T-helper 1 cell treated with Interleukin-12 subunit alpha and Interleukin-12 subunit beta and Interleukin-4 antibody, amounts not matched to agents 30 ng/mL and 1 ng/mL, for 36 hours (primary cell): ENCODE measurements at places on chromosomes 3 and 15. TPM values are rescaled to one million over a fixed set of nuclear protein-coding genes. Genes with fewer than 3 reads are reported as not detected.

Gene CLDN16
- total RNA-seq = not detected in 2 replicates

Gene PLXNA1
- total RNA-seq = 15.8 and 16.1 TPM in 2 replicates

Gene EPHB1
- total RNA-seq = 8.1 TPM in 2 replicates

Gene CTDSPL
- 4.5 and 4.6 TPM in 2 replicates for total RNA-seq

Gene AADACL2
- not detected in 2 replicates for total RNA-seq

Gene PEAK1
- total RNA-seq = 28.0 and 28.5 TPM in 2 replicates

Gene SPTBN5
- total RNA-seq = 4.7 and 5.0 TPM in 2 replicates

Gene TPM1
- total RNA-seq = 7.0 and 8.3 TPM in 2 replicates

Gene SLC25A20
- 34.7 and 38.6 TPM in 2 replicates for total RNA-seq

Gene SLC24A5
- not detected in 2 replicates for total RNA-seq

Gene ZNF385D
- not detected in 2 replicates for total RNA-seq

Gene CADPS
- total RNA-seq = not detected in 2 replicates

Gene IP6K2
- 57.3 and 57.6 TPM in 2 replicates for total RNA-seq

Gene ZNF80
- total RNA-seq = 0.32 and 0.39 TPM in 2 replicates

Gene PYGO1
- not detected in 2 replicates for total RNA-seq

Gene SH2D7
- 0.07 and 0.27 TPM in 2 replicates for total RNA-seq

Gene MINAR1
- total RNA-seq = 0.88 and 1.3 TPM in 2 replicates

Gene LSAMP
- not detected in 2 replicates for total RNA-seq

Gene SMCO1
- not detected in 2 replicates for total RNA-seq

Gene PTPN9
- 40.8 and 41.3 TPM in 2 replicates for total RNA-seq

Gene EDC3
- total RNA-seq = 41.7 and 51.2 TPM in 2 replicates

Gene ADPRH
- total RNA-seq = 3.9 and 5.8 TPM in 2 replicates

Gene NRG4
- not detected in 2 replicates for total RNA-seq

Gene RGMA
- 0.07 TPM in 1 of 2 replicates, not detected in the other for total RNA-seq

Gene CHL1
- not detected in 2 replicates for total RNA-seq

Gene TMC3
- not detected in 2 replicates for total RNA-seq

Gene CFAP20DC
- total RNA-seq = 0.27 and 0.54 TPM in 2 replicates

Gene LOXL1
- total RNA-seq = 1.0 and 1.7 TPM in 2 replicates

Gene PPP2R3A
- 0.05 TPM in 1 of 2 replicates, not detected in the other for total RNA-seq

Gene PRR23C
- not detected in 2 replicates for total RNA-seq

Gene PLA2G4E
- not detected in 2 replicates for total RNA-seq

Gene CTXN2
- not detected in 2 replicates for total RNA-seq

Gene GATM
- 1.3 and 1.6 TPM in 2 replicates for total RNA-seq
